RWPE2 (cell line): ENCODE measurements at places on chromosomes 12 and 14.

- no peak for DNase-seq
Observed at GRCh38 chr14:50215416-50215815, 16.0 kb downstream of the SOS2 start.

- DNase-seq = no peak
Observed at GRCh38 chr12:132084621-132085290, 59.4 kb downstream of the DDX51 start.

DNA sequence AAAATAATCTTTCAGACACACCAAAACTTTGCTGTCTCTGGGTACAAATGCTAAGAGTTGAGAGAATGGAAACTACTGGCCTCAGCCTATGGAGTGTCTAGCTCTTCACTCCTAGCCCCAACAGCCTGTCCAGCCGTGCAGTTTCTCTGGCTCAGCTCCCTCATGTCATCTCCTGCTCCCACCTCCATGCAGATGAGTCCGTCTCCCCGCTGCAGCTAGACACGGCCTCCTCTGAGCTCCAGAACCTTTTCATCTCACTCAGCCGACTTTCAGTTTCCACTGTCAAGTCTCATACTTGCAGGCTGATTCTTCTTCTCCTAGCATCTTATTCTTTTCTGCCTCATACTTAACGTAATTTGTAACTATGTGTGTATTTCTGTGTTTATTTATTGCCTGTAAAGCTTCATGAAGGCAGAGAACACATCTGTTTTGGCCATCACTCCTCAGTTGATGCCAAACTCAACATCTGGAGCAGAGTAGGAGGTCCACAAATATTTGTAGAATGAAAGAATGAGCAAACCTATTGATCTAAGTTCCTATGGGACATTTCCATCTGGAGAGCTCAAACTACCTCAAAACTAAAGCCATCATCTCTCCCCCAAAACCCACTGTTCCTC lies 139.8 kb upstream of the PWP1 start:
- DNase-seq = no peak

- DNase-seq = no peak
Observed at GRCh38 chr12:40229690-40230651, 5.2 kb downstream of the LRRK2 start.

DNA sequence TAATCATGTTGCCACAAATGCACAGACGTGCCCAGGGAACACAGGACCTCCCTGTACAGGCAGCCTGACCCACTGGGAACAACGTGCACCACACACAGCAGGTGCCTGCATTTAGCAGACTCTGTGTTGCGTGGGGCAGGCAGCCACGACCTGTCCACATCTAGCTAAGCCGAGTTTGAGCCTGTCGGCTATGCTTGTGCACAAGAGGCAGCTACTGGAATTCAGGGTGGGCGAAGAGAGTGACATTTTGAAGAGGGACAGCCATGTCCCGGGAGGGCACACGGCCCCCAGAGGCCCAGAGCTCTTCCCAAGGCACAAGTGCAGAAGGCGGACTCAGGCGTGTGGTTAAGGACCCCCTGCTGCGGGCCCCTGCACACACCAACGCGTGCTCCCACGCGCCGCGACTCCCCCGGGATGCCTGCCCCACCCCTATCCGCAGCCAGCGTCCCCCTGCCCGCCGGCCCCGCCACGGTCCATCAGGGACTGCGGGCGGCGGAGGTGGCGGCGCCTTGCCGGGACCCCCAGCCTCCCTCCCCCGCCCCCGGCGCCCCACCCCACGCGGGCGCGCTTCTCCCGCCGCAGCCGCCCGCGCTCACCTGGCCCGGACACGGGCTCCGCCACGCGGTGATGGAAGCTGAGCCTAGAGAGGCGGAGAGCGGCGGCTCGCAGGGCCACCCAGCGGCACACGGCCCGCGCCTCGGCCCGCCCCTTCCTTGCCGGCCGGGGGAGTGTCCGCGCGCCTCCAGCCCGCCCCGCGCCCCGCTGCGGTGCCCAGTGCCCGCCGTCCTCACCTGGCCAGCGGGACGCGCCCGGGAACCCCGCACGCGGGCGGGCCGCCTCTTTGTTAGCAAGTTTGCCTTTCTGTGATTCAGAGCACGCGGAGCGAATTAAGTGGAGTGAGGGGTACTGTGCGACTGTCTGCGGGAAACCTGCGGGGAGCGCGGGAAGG lies 125.3 kb upstream of the PRMT8 start:
- DNase-seq = no peak

GRCh38 chr12:108482717-108483212 lies 32.3 kb upstream of the FICD start:
- DNase-seq = peak; percentile 78

DNA sequence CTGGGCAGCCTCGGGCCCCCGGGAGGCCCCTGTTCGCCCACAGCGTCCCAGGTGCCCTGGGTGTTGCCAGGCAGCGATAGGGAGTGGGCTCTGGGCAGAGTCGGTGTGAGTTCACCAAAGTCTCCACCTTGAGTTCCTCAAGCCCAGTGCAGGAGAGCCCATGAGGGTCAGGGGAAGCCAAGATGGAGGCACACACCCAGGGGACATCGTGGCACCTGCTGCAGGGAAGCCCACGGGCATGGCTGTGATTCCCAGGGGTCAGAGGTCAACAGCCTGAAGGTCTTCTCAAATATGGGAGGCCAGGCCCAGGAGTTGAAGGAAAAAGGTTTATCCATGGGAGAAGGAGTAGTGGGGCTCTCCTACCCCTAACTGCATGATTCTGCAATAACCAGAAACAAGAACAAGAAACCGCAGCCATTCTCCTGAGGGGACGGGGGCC lies 148.8 kb downstream of the ADGRD1 start:
- no peak for DNase-seq

DNA sequence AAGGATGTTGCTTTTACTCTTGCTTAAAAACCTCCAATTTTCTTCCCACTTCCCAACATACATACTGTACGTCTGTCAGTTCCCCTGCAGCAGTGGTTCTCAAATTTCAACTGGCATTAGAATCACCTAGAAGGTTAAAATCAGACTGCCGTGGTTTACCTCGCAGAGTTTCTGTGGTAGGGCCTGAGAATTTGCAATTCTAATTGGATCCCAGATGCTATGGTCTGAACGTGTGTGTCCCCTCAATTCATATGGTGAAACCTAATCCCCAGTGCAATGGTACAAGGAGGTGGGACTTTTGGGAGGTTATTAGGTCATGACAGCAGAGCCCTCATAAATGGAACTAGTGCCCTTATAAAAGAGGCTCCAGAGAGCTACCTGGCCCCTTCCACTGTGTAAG lies 226.9 kb downstream of the CRADD start:
- DNase-seq = no peak

DNA sequence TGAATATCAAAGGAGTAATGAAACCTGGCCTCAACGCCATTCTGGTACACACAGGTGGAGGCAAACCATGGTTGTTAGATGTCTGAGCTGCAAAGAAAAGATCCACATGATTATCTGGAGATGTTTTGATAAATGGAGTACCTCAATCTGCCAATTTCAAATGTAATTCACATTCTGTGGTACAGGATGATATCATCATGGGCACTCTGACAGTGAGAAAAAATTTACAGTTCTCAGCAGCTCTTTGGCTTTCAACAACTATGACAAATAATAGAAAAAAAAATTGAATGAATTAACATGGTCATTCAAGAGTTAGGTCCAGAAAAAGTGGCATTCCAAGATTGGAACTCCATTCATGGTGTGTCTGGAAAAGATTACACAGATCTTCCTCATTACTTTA lies 17.3 kb downstream of the TMED8 start:
- DNase-seq = no peak

GRCh38 chr14:89351221-89351515 lies 65.9 kb downstream of the FOXN3 start:
- DNase-seq = no peak

GRCh38 chr14:70116278-70116677 lies 72.5 kb downstream of the SLC8A3 start:
- no peak for DNase-seq

- DNase-seq = no peak
Observed at GRCh38 chr14:92646952-92647796, 101.3 kb downstream of the LGMN start.

DNA sequence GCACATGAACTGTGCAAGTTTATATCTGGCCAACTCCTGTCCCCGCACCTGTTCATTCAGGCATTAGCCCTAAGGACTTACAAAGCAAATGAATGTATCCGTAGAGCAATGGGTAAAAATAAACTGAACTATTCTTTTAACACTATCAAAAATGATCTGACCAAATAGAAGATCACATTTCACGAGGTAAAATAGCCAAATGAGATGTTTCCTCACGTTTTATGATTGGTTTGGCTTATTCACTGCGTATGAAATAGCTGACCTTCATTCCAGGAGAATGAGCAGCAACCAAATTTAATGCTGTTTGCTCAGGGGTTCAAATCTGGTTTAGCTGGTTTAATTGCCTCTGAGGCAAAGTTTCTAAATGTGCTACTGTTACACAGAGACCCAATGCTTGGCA lies 216.0 kb upstream of the EEA1 start:
- DNase-seq = no peak

DNA sequence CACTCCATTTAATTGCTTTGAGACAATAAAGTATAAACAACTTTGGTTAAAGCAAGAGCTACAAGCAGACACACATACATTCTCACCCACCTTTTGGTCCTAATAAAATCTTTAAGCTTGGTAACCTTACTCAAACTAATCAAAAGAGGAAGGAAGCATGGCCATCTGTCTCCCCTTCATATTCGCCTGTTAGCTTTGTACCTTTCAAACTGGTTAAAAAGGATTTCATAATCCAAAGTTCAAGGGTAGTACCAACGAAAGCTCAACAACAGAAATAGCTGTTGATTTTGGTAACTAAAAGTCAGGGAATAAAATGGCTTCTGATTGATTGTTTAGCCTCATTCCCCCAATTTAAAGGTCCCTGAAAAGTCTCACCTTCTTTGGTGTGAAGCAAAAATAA lies 456.9 kb downstream of the BCAT1 start:
- DNase-seq = no peak

- no peak for DNase-seq
Observed at GRCh38 chr12:4725057-4725456, 4.9 kb downstream of the GALNT8 start.

GRCh38 chr12:47828976-47829482 lies 9.3 kb upstream of the HDAC7 start:
- no peak for DNase-seq
